ENCODE measurements at places on chromosomes 1 and 21. TPM values are rescaled to one million over a fixed set of nuclear protein-coding genes. Genes with fewer than 3 reads are reported as not detected.

The PLXNA2 gene
- total RNA-seq = 37.9 TPM

The ZBTB40 gene
- 10.2 TPM for total RNA-seq

The C1orf94 gene
- total RNA-seq = under 0.01 TPM

The SLAMF8 gene
- total RNA-seq = not detected

The SYCP1 gene
- total RNA-seq = not detected

The UBQLN4 gene
- 28.5 TPM for total RNA-seq

The KIF17 gene
- total RNA-seq = 10.2 TPM

Measured in frontal cortex (tissue), 4 donors.